Cortex of kidney (tissue), 1 donor: ENCODE measurements at places on chromosomes 11 and 22.

DNA sequence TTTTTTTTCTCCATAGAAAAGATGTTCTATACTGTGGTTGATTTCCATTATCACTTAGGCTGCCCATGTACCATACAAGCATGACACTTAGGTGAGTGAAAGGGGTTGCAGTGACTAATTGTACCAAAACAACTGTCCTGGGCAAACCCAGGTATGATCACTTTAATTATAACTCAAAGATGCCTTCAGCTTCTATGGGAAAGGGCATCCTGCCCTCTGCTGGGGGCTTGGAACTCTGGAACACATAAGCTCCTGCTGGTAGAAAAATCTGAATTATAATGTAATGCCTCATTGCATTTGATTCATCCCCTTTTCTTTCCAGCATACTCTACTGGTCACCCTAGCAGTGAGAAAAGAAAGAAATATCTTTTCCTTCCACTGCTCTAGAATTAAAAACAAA lies 206.3 kb downstream of the DDX10 start:
- no peak for DNase-seq

DNA sequence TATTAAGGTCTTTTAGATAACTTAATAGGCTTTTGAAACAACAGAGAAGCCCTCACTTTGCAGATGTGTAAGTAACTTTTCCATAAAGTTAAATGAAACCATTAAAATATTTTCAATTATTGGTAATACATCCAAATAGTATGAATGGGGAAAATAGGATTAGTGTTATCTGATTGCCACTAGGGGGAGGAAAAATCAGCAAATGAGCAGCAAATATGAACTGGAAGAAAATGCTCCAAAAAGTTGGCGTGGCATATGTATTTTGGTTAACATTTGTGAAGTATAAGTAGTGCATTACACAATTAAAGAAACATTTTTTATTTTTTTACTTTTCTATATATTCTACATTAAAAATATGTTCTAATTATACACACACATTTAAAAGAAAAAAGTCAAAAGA lies 259.8 kb upstream of the ANO5 start:
- no peak for DNase-seq

DNA sequence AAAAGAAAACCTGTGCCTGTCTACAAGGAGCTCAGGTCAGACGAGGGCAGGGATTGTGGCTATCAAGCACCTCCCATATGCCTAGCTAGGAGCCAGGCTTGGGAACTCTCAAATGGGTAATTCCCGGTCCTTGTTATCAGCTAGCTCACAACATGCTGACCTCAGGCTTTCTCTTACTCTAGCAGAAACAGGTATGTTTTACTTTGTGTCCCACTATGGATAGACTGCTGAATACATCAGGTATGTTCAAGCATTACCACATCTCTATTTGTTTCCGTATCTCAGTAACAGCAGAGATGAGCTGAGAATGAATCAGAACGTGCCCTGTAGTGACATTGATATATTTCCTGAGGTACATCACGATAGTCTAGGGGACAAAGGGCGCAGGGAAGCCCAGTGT lies 29.4 kb downstream of the SHISA8 start:
- DNase-seq, result no peak

DNA sequence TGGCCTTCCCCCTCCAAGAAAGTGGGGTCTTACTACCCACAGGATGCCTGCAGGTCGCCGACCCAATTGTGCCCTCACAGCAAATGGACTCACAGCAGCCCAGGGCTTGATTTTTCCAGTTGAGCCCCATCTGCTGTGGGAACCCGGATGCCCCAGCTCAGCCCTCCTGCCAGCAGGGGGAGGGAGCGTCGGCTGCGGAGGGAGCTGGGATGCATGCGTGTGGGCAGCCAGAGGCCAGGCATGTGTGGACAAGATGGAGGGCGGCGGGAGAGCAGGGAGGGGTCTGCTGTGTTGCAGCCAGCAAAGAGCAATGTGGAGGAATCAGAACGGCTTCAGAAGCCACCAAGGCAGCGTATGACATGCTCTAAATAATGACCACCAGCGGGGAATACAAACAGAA lies 41.0 kb upstream of the EIF3D start:
- DNase-seq, result no peak

DNA sequence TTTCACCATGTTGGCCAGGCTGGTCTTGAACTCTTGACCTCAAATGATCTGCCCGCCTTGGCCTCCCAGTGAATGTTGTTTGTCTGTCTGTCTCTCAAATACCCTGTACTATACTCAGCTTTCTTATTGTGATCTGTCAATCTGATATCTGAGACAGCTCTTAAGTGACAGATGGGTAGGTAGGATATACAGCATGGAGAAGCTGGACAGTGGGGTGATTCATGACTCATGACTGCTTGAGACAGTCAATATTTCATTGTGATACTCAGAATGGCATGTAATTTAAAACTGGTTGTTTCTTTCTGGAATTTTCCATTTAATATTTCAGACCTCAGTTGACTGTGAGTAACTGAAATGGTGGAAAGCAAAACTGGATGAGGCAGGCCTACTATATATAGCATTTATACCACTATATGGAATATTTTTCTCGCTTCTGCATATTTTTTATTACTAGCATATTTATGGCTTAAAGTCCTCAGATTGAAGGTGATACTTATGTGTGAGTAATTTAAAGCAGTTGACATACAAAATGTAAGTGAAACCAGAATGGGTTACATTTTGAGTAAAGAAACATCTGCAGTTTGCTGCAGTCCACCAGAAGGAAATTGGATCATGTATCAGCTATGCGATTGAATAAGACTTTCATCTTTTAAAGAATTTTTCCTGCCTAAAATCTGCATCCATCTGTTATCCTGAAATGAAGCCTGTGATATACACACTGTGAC lies 22.3 kb downstream of the ARHGAP42 start:
- no peak for DNase-seq

DNA sequence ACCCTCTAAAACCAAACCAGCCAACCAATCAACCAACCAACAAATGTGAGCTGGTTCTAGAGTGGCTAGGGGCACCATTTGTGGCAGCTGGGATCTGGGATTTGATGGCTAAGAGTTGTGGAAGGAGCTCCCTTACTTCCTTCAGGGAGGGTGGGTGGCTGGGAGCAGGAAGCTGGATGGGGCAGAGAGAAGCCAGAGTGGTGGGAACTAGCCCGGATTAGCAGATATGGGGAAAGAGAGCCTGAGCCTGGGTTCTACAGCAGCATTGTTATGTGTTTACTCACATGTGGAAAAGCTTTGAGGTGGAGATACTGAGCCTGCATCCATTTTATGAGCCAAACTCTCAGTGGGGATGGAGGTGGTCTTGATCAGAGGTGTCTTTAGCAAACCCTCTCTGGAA lies 30.9 kb upstream of the THY1 start:
- DNase-seq, result no peak

GRCh38 chr11:118618115-118618990 lies 10.9 kb downstream of the PHLDB1 start:
- DNase-seq, result no peak

DNA sequence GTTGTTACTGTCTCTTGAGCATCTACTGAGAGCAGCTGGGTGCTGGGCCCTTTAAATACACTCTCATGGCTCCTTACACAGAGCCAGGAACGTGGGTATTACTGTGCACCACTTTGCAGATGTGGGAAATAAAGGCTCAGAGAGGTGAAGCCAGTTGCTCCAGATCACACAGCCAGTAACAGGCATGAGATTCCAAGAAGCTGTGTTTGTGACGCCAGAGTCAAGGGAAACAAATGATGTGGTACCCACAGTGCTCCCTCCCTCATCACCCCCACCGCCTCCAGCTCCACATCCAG lies 1.4 kb upstream of the PRDM11 start:
- DNase-seq, result no peak

DNA sequence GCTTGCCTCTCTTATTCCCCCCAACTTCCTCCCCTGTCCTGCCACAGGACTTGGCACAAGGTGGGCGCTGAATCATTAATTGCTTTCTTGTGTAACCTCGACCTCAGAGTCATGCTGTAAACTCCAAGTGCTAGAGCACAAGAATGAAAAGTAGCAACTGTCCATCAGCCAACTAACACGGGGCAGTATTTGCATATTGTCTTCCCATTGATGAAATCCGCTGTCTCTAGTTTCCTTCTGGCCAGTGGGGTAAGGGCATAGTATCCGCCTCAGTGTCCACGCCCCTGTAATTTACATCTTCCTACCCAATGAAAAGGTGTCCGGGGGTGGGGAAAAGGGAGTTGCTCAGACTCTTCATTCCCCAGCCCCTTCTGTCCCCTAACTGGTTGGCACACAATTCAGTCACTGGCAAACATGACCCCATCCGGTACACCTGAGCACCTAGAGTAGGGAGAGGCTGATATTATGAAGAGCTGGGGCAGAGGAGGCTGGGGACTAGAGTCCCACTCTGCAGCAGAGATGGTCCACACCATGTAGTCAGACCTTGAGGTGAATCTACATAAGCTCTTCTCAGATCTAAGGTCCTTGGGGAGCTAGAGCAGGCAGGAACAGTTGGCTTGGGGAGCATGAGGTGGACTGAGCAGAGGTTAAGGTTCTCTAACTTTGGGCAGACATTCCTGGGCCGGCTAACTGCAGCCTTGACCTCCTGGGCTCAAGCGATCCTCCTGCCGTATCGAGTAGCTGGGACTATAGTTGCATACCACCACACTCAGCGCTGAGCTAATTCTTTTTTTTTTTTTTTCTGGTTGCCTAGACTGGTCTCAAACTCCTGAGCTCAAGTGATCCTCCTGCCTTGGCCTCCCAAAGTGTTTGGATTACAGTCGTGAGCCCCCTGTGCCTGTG lies 6.8 kb upstream of the GGA1 start:
- no peak for DNase-seq

DNA sequence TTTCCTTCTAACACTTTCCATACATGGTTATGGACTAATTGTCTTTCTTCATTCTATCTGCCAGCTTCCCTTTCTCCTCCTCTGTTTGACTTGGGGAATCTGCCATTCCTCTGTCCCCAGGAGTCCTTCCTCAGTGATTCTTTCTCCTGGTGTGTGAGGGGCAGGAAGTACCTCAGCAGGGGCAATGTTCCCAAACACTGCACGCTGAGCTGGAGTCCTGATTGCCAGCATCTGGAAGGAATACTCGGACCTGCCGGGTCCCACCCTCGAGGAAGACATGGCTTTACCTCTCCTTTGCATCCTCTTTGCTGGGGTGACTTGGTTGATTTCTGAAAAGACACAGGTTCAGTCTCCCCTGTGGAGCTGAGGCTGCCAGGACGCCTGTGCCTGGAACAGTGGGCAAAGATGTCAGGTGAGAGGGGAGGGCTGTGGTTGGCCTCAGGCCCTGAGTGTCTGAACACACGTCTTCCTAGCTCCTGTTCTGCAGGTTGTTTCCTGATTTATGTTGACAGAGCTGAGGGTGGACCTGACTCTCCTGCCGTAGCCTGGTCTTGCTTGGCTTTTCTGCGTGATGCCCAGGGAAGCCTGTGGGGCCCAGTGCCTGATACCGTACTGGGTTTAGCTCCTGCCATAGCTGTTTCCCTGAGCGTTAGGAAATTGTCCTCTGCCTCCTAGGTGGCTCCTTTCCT lies 4.3 kb downstream of the COX8A start:
- no peak for DNase-seq

- DNase-seq, result no peak
Observed at GRCh38 chr11:57566905-57567514, 462 bp downstream of the UBE2L6 start.

- DNase-seq, result no peak
Observed at GRCh38 chr11:107706531-107706930, 5.3 kb downstream of the SLN start.

DNA sequence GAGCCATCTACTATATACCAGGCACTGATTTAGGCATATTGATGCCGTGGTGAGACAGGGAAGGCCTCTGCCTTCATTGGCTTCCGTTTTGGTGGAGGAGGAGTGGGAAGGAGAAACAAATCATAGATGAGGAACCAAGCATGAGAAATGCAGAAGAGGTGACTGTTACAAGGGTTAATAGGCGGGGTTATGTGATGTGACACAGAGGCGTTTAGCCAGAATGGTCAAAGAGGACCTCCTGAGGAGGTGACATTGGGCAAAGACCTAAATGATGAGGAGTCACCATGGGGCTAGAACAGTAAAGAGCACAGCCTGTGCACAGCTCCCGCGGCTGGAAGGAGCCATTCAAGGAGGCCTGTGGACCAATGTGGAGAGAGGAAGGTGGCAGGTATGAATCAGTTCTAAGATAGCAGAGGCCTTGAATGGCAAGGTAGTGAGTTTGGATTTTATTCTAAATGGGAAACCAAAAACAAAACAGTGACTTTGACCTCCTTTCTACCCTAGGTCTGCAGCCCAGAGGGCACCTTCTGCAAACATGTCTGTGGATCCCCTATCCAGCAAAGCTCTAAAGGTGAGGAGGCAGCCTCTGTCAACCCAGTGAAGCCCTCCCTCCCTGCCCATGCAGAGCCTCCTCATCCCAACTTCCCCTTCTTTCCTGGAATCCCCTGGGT lies 11.7 kb downstream of the MAFF start:
- DNase-seq, result no peak

DNA sequence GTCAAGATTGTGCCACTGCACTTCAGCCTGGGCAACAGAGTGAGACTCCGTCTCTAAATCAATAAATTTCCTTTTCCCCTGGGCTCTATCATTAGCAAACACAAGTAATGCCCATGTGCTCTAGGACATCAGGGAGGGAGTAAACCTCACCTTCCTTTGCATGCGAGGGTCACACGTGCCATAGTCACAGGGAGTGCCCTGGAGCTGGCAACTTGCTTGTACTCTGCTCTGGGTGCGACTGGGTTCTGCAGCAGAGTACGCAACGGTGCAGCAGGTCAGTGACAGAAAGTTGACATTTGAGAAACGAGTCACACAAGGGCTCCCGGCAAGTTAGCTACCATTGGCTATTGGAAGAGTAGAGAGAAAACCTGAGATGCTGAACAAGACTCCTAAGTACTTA lies 32.6 kb upstream of the CHKA start:
- no peak for DNase-seq

- no peak for DNase-seq
Observed at GRCh38 chr11:68003846-68004550, at the start of gene UNC93B1. Gene UNC93B1 (minus strand): TSS chr11:68004097. CDS start chr11:68004043, 54 bp downstream.

DNA sequence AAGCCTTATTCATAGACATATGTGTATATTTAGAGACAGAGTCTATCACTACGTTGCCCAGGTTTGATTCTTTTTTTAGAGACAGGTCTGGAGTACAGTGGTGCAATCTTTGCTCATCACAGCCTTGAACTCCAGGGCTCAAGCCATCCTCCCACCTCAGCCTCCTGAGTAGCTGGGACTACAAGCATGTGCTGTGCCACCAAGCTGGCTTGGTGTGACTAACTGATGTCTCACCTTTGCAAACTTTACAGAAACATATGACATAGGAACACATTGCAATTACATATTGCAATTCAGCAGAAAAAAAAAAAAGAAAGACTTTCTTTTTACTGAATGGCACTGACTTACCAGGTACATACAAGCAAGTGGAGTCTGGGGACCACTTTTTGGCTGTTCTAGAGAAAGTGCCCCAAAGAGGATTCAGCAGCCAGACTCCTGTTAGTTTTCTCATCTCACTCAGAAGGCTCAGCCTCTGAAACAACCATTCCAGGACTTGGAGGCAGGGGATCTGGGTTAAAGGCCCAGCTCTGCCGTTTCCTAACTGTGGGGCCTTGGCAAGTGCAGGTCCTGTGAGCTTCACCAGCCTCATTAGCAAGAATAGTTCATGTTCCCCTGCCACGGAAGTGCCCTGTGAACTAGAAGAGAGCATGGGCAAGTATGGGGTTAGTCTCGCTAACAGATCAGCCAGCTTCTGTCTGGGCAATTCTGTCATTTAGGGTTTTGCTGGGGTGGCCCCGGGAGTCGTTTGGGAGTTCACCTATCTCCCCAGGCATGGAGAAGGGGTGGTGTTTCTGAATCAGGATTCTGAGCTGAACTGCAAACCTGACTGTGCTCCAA lies 11.3 kb upstream of the NFAM1 start:
- DNase-seq, result no peak

GRCh38 chr11:35303596-35304385 lies 115.6 kb downstream of the SLC1A2 start:
- no peak for DNase-seq

- no peak for DNase-seq
Observed at GRCh38 chr11:45993531-45994001, 71.1 kb downstream of the LARGE2 start.
